ENCODE measurements at places on chromosomes 13 and 19. TPM values are rescaled to one million over a fixed set of nuclear protein-coding genes. Genes with fewer than 3 reads are reported as not detected.

The MADCAM1 gene
- 0.09 TPM for polyA plus RNA-seq

The NLRP11 gene
- polyA plus RNA-seq, result not detected

The DNAJB1 gene
- 158 TPM for polyA plus RNA-seq

The PRSS57 gene
- not detected for polyA plus RNA-seq

The TICAM1 gene
- 24.4 TPM for polyA plus RNA-seq

The IL27RA gene
- polyA plus RNA-seq, result 6.7 TPM

The KIR2DL4 gene
- polyA plus RNA-seq, result not detected

The LRRC25 gene
- polyA plus RNA-seq, result not detected

The SIGLEC14 gene
- polyA plus RNA-seq, result not detected

The NECTIN2 gene
- polyA plus RNA-seq, result 48.9 TPM

The TMEM143 gene
- polyA plus RNA-seq, result 3.7 TPM

The SPTBN4 gene
- polyA plus RNA-seq, result 0.52 TPM

The GARIN5A gene
- 0.76 TPM for polyA plus RNA-seq

The CEACAM7 gene
- polyA plus RNA-seq, result not detected

The ADAMTSL5 gene
- 6.7 TPM for polyA plus RNA-seq

The ZNF558 gene
- polyA plus RNA-seq, result 3.0 TPM

The IGFL3 gene
- 3.0 TPM for polyA plus RNA-seq

The PRKCG gene
- 0.03 TPM for polyA plus RNA-seq

The AZU1 gene
- polyA plus RNA-seq, result 0.03 TPM

The ZNF418 gene
- 3.2 TPM for polyA plus RNA-seq

The SLC8A2 gene
- polyA plus RNA-seq, result 0.09 TPM

The B3GNT8 gene
- 4.7 TPM for polyA plus RNA-seq

The PEX11G gene
- 2.3 TPM for polyA plus RNA-seq

The TJP3 gene
- not detected for polyA plus RNA-seq

The ITM2B gene
- 272 TPM for polyA plus RNA-seq

The GGACT gene
- polyA plus RNA-seq, result 8.4 TPM

The KIR3DL1 gene
- not detected for polyA plus RNA-seq

The TMPRSS9 gene
- not detected for polyA plus RNA-seq

The FUT6 gene
- not detected for polyA plus RNA-seq

The ARGLU1 gene
- polyA plus RNA-seq, result 25.3 TPM

The ZNF878 gene
- 0.12 TPM for polyA plus RNA-seq

The SIGLEC8 gene
- polyA plus RNA-seq, result not detected

The SMAD9 gene
- polyA plus RNA-seq, result 0.07 TPM

The CBY2 gene
- not detected for polyA plus RNA-seq

The ZNF546 gene
- 0.38 TPM for polyA plus RNA-seq

All from foreskin keratinocyte (primary cell).